NCI-H526 (cell line): ENCODE measurements at places on chromosomes 3 and 15.

GRCh38 chr3:172542999-172543398 lies 19.8 kb upstream of the TNFSF10 start:
- DNase-seq: no peak

GRCh38 chr15:43118829-43119228 lies 13.0 kb upstream of the UBR1 start:
- no peak for DNase-seq

- DNase-seq: no peak
Measured at GRCh38 chr3:184703657-184704056, 8.2 kb downstream of the MAGEF1 start.

DNA sequence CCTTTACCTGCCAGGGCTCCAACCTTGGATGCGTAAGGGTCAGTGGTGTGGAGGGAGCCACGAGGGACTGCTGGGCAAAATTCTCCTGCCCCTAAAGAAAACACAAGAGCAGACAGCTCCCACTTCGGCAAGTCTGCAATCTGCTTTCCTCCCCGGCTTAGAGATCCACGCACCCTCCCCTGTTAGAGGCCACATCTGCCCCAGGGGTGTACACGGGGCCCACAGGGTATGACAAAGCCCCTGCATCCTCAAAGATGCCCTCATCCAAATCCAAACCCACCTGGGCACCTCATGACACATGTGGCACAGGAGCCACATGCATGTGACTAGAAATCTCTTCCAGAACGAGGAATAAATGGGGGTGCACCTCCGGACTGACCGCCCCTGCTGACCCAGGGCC lies 25.5 kb downstream of the ZXDC start:
- no peak for DNase-seq

GRCh38 chr3:172705170-172705569 lies 5.7 kb downstream of the NCEH1 start:
- no peak for DNase-seq

- no peak for DNase-seq
Measured at GRCh38 chr3:72042397-72043203, 257.7 kb upstream of the PROK2 start.
